ENCODE measurements at places on chromosomes 1 and 21.

DNA sequence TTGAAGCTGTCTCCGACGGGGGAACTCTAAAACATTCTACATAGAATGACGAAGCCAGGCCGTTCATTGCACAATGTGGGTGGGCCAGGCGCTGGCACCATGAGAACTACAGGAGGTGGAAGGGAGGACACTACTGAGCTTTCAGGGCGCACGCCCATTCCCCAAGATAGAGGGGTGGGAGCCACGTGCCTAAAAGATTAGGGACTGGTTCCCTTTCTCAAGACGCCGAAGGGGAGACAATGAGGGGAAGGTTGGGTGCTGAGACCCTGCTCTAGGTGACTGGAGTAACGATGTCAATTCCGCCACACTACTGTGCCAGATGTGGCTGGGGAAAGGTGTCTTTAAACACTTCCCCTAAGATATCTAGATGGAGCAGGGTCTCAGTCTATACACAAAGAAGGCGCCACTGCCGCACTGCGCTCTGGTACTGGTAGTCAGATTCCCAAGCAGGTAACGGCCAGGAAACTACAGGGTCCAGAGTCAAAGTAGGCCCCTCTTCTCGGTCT lies 782 bp downstream of the CSDE1 start:
- DNase-seq = no peak

- peak; percentile 91 for DNase-seq
Measured at GRCh38 chr1:172443666-172444453, at the start of gene PIGC. PIGC (minus strand) TSS chr1:172444069; CDS start chr1:172442622, 1,447 bp downstream.

- DNase-seq = no peak
Measured at GRCh38 chr1:210707300-210708240, 378.9 kb downstream of the HHAT start.

- no peak for DNase-seq
Measured at GRCh38 chr1:41547781-41548560, 63.5 kb upstream of the EDN2 start.

DNA sequence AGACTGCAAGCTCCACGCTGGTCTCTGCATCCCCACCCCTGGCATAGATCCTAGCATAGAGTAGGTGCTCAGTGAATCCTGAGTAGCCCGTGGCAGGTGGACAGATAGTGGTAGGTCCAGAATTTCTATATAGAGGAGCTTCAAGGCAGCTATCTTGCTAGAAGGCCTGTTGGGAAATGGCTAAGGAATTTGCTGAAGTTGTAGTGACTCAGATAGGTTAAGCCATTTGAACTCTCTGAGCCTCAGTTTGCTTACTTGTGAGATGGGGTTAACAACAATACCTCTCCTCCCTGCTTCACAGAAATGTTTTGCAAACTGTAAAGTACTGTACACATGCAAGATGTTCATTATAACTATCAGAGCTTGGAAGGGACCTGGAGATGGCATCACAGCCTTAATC lies 23.4 kb upstream of the EPHB2 start:
- no peak for DNase-seq

- no peak for DNase-seq
Measured at GRCh38 chr1:208511242-208511860, 267.2 kb upstream of the PLXNA2 start.

GRCh38 chr1:29064064-29064463 lies 59.6 kb downstream of the TMEM200B start:
- DNase-seq = no peak

- no peak for DNase-seq
Measured at GRCh38 chr21:35649186-35649585, 411.1 kb downstream of the SETD4 start.

DNA sequence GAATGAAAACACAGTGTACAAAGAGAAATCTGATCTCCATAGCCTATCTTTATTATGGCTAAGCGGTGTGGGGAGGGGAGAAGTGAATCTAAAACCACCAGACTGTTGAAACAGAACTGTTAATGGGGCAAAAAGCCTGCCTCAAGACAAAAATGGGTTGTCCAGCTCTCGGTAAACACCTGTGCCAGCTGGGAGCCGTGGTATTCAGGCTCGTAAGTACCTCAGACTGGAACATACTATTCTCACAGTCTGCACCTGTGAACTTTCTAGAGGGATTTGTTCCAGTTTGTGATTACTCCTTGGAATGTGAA lies 42.7 kb upstream of the ATP1A1 start:
- DNase-seq = no peak

- peak; percentile 28 for DNase-seq
Measured at GRCh38 chr1:2801535-2802291, at the start of gene TTC34. TTC34 (minus strand) TSS chr1:2801693; CDS start chr1:2800827, 866 bp downstream.

DNA sequence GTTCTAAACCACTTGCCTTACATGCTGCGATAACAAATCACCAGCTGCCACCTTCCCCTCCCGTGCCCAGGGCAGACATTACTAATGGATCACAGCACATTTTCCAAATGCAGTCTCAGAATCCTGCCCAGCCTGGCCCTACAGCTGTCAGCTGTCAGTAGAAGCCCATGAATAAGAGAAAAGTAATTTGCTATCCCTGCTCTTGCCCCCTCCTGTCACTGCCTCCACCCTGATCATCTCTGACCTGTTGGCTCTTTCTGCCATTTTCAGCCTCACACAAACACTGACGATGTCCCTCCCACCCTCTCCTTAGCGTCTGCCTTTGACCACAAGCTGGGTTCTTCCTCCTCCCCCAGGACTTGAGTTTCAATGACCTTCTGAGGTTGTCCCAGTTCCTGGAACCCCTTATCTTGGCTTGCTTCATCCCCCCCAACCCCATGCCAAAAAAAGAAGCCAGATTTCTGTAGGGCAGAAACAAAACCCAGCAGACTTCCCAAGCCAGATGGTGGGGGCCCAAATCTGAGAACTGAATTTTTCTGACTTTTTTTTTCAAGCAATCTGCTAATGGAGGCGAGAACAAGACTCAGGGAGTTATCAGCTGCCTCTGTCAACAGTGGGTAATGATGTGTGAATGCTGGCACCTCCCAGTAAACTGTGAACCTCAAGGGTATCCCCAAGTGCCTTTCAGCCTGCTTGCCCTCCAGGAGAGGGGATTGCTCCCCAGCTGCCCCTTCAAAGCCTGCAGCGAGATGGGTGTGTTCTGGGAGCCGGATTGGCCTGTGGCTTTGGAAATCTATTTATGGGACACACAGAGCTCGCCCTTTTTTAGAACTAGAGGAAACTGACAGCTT lies 216.5 kb upstream of the VAMP3 start:
- DNase-seq = no peak

DNA sequence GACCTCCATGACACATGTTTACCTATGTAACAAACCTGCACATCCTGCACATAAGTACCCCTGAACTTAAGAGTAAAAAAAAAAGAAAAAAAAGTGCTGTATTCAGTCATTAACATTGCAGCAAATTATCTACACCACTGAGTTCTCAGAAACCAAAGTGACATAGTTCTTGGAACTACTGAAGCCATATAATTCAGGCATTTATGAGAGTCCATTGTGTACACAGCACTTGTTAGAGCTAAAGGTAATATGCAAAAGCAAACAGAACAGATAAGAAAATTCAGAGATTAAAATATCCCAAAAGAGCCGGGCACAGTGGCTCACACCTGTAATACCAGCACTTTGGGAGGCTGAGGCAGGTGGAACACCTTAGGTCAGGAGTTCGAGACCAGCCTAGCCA lies 38.0 kb downstream of the F5 start:
- no peak for DNase-seq

DNA sequence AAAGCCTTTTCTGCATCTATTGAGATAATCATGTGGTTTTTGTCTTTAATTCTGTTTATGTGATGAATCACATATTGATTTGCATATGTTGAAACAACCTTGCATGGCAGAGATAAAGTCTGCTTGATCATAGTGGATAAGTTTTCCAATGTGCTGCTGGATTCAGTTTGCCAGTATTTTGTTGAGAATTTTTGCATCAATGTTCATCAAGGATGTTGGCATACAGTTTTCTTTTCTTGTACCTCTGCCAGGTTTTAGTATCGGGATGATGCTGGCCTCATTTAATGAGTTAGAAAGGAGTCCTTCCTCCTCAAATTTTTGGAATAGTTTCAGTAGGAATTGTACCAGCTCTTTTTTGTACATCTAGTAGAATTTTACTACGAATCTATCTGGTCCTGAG lies 55.0 kb downstream of the COL24A1 start:
- DNase-seq = no peak

DNA sequence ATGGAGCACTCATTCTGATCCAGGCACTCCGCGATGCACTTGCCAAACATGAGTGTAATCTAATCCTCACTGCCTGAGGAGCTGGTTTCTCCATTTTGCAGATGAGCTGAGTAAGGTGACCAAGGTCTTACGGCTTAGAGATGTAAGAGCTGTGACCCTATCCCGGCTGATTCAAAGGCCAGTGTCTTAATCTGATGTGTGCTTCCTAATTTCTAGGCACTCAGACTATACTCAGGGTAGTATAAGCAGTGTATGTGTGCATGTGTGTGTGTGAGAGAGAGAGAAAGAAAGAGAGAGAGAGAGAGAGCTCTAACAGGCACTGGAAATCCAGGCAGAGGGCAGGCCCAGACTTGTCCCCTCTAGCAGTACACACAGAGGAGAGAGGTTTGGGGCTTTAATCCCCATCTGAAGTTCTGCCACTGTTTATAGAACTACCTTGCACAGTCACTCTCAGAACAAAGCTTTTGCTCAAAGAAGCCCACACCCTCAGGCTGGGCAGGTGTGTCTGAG lies 188.2 kb downstream of the ZBTB18 start:
- no peak for DNase-seq

- DNase-seq = no peak
Measured at GRCh38 chr1:245715970-245716369, 561.2 kb downstream of the KIF26B start.

- DNase-seq = no peak
Measured at GRCh38 chr1:8711873-8712412, 105.5 kb downstream of the RERE start.

DNA sequence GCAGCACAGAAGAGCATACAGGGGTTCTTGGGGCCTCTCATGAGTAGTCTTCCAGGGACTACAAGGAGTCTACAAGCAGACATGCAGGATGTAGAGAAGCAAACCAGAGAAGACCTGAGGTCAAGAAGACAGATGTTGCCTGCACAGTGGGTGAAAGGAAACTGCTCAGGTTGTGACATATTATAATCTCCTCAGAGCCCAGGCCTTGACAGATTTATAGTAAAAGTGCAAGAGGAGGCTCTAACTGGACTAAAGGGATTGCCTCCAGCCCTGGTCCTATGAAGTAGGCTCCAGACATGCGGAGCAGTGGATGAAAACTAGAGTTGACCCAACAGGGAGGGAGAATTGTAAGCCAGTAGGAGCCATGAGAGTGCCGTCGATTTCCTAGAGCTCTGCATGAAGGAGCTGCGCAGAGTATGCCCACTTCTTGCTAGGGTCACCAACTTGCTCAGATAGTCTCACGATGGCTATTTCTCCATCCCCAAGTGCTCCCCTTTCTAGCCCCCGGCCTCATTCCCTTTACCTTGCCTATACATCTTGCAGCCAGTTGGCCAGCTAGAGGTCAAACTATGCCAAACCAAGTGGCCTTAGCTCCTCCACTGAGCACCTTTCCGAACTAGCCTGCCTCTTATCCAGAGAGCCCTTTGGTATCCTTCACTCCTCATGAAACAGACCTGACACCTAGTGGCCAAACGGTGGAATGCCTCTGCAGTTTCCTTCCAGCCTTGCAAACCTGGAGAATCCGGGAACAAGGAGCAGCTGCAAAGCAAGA lies 36.2 kb upstream of the IPO9 start:
- DNase-seq = peak; percentile 15

DNA sequence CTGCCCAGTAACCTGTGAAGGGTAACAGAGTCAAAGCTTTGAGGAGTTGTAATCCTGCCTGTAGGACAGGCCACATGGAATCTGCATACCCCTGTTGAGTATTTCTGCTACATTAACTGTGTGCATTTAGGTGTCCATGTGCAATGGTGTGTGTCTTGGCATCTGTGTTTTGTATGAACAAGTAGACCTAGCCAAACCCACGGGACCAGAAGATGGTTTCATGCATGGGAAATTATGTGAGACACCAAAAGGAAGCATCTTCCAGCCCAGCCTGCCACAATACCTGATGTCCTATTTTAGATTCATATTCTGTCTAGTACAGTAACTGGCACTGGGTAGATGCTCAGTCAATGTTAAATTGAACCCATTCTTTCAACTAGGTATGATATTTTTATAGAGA lies 70.8 kb upstream of the KCND3 start:
- DNase-seq = no peak

DNA sequence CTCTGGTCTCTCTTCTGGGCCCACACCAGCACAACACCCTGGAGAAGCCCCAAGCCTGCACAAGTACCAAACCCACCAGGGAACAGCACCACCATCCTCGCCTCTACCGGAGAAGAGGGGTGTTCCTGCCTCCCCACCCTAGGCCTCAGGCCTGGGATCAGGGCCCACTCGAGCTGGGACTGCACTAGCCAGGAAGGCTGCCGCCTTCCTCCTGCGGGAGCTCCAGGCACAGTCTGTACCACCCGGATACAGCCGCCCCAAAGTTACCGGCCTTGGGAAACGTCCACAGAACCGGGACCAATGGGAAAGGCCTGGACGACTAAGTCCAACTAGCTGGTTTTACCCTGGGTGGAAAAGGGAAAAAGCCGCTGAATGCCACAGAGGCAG lies 3.4 kb downstream of the TAL1 start:
- no peak for DNase-seq

- DNase-seq = no peak
Measured at GRCh38 chr1:227941509-227942020, 6.2 kb downstream of the WNT9A start.

DNA sequence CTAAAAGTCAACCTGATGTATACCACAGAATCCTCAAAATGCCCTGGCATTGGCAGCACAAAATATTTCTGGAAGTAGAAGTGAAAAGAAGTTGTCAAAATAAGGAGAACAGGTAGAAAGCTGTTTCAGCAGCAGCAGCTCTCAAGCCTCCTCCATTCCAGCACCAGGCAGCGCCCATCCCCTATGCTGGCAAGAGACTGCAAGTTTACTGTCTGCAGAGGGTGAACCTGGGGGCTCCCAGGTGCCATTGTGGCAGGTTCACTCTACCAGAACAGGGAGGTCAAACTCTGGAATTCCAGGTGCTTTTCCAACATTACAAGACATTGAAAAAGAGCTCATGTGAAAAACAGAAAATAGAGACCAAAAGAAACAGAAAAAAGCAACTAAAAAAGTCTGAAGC lies 128.8 kb upstream of the CTTNBP2NL start:
- DNase-seq = no peak

- DNase-seq = no peak
Measured at GRCh38 chr1:210311726-210312493, 16.8 kb upstream of the HHAT start.

GRCh38 chr1:230713915-230714764 lies at the start of gene AGT:
AGT (minus strand) TSS chr1:230714122; CDS start chr1:230710823, 3,299 bp downstream.
- DNase-seq = no peak

All from stimulated activated naive CD4-positive, alpha-beta T cell treated with Interleukin-2 at 50 U/mL for 16 hours (primary cell).